ENCODE measurements at places on chromosomes 2 and 18.

DNA sequence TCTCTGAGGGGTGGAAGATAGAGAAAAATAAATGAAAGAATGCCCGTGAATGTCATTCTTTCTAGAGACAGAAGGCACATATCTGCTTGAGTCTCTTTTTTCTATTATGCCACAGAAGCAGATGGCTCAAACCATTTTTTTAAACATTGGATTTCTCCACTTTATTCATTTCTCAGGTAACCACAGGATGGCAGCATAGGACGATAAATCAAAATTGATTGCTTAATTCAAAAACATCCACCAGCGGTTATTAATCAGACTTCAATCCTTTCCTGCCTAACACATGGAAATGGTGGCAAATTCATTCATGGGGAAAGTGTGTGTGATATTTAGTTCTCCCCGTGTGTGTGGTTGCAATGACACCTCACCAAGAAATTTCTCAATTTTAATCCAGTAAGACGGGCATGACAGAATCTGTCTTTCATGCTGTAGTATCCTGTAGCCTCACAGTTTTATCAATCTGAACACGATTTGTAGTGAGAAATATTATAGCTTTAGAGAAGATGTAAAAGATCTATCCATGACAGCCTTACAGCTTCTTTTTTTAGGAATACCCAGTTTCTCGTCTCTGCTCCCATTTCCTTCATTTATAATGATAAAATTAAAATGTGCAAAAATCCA, 72.2 kb downstream of the DSC3 start:
- DNase-seq, result peak; percentile 28

GRCh38 chr2:157440404-157441071, 3.4 kb downstream of the CYTIP start:
- no peak for DNase-seq

DNA sequence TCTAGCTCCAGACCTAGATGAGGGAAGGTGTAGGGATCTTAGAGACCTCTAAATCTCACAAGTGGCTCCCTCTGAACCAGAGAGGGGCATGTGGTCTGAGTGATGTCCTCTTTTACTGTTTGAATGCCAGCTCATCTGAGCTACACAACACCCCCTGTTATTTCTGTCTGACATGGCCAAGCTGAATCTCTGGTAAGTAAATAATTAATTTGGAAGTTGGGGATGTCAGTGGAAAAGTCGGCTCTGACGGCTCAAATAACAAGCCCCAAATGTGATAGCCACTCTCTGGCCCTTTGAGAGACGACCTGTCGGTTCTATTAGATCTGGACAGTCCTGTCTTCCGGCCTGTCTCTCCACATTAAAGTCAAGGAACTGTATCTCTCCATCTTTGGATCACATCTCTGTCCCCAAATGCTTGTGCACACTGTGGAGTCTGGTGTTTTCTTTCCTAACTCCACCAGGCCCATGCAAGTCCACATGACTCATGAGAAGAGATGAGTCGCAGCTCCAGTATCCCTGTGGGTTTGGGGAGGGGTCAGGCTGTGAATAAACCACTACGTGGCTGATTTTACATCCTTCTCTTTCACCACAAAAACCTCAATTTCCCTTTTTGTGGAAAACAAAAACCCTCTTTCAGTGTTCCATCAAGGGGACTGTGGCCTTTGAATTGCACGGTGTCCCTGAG, 52.5 kb downstream of the SETBP1 start:
- no peak for DNase-seq

- DNase-seq, result no peak
Measured at GRCh38 chr2:111685342-111685741, 198.7 kb downstream of the ANAPC1 start.

DNA sequence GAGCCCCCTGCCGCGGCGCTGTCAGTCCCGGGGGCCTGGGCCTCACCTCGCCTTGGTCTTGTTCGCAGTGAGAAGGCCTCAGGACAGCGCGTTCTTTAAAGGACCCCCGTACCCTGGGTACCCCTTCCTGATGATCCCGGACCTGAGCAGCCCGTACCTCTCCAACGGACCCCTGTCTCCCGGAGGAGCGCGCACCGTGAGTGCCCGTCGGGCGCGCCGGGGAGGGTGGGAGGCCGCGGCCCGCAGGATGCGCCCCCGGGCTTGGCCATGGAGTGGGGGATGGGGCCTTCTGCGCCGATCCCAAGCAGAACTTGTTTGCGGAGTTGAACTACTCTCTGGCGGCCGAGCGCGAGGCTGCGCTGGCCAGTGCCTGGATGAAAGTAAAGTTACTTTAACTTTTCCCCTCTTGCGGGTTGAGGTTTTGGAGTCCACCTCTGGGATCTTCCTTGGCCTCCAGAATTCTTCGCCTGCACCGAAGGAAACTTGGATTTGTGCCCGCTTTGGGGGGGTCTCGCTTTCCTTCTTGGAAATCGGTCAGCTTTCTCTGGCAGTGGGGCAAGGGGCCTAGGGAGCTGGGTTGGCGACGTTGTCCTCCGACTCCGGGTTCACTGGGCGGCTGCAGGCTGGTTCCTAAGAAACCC, 1.2 kb downstream of the TCF7L1 start:
- DNase-seq, result no peak

- no peak for DNase-seq
Measured at GRCh38 chr2:240129311-240129710, 6.8 kb downstream of the COPS9 start.

- no peak for DNase-seq
Measured at GRCh38 chr2:53960476-53960875, 10.3 kb downstream of the PSME4 start.

DNA sequence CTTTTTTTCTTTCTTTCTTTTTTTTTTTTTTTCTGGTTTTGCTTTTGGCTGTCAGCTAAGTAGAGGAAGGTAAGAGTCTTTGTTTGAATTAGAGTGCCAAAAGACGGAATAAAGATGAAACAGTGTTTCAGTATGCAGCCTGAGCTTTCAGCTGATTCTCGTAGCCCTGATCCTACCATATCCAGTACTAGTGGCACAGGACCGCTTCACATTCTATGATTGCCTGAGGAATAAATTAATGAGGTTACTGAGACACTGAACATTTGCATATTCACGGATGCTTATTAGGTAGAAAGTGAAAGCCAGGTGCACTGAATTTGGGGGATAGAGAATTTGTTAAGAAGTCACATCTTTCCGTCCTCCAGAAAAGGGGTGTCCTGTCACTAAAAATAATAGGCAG, 421.5 kb upstream of the POU3F3 start:
- no peak for DNase-seq

GRCh38 chr2:145488571-145488970, 968.7 kb upstream of the ZEB2 start:
- no peak for DNase-seq

GRCh38 chr2:203164311-203164935, 74.4 kb upstream of the CYP20A1 start:
- DNase-seq, result no peak

GRCh38 chr2:46915281-46915810, at the start of gene MCFD2:
Gene MCFD2 (minus strand): TSS chr2:46915806. CDS start chr2:46909171, 6,635 bp downstream.
- DNase-seq, result no peak

- DNase-seq, result no peak
Measured at GRCh38 chr18:50338122-50338521, 36.7 kb upstream of the SKA1 start.

- no peak for DNase-seq
Measured at GRCh38 chr2:11701751-11702301, 31.8 kb upstream of the NTSR2 start.

- DNase-seq, result no peak
Measured at GRCh38 chr2:112606547-112606946, 22.1 kb downstream of the CHCHD5 start.

GRCh38 chr2:163610817-163611556, 124.8 kb downstream of the FIGN start:
- DNase-seq, result no peak

- no peak for DNase-seq
Measured at GRCh38 chr2:214203744-214204289, 207.0 kb upstream of the VWC2L start.

DNA sequence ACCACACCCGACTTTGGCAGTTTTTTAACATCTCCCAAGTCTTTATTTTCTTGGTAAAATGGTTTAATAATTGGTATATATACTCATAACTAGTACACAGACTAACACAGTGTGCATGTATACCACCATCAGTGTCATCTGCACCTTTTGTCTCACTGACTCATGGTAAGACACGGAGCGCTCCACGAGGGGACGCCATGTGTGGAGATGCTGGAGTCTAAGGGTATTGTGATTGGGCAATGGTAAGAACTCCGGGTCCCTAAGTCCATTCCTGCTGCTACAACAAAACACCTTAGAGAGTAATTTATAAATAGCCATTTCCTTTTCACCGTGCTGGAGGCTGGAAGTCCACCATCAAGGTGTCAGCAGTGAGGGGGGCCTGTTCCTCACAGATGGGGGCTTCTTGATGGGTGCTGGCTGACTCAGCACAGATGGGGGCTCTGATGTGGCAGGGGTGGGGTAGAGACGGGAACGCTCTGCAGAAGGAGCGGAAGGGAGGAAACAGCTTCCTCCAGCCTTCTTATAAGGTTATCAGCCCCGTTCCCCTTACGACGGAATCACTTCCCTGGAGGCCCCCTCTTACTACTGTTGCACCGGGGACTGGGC, 42.0 kb upstream of the EDAR start:
- no peak for DNase-seq

- no peak for DNase-seq
Measured at GRCh38 chr2:72681016-72681995, 144.5 kb downstream of the EXOC6B start.

- no peak for DNase-seq
Measured at GRCh38 chr2:171056307-171056706, 104.4 kb downstream of the TLK1 start.

- no peak for DNase-seq
Measured at GRCh38 chr2:3377279-3377611, 373 bp downstream of the EIPR1 start.

- no peak for DNase-seq
Measured at GRCh38 chr2:182444806-182445205, 18.0 kb upstream of the PDE1A start.

GRCh38 chr2:221943076-221943810, 355.6 kb downstream of the PAX3 start:
- no peak for DNase-seq
